8988T (cell line): ENCODE measurements at places on chromosomes 11 and 22.

DNA sequence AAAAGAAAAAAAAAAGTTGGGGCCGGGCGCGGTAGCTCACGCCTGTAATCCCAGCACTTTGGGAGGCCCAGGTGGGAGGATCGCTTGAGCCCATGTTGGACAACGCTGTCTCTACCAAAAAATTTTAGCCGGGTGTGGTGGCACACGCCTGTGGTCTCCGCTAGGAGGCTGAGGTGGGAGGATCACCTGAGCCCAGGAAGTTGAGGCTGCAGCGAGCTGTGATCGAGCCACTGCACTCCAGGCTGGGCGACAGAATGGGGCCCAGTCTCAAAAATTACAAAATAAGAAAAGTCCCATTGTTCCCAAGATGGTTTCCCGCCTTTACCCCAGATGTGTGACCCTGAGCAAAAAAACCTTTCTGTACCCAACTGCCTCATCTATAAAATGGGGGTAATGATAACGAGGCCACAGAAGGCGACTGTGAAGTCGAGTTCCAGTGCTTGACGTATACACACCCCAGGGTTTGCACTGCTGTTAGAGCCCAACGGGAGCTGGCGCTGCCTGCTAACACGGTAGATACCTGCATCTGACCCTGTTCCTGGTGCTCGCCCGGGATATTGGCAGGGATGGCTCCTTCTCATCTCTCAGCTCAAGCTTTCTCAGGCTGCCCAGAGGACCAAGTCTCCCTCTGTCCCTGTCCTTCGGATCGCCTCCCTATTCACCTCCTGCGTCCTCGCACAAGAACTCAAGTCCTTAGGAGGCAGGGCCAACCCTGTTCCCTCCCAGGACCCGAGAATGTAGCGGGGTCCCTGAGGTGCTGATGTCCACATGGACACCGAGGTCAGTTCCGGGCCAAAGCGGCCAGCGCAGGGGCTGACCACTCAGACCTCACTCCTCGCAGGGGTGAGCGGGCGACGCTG is 1.1 kb upstream of the RPLP2 start:
- DNase-seq, result no peak

- no peak for DNase-seq
Measured at GRCh38 chr11:104917271-104918112, 19.2 kb upstream of the CASP12 start.

DNA sequence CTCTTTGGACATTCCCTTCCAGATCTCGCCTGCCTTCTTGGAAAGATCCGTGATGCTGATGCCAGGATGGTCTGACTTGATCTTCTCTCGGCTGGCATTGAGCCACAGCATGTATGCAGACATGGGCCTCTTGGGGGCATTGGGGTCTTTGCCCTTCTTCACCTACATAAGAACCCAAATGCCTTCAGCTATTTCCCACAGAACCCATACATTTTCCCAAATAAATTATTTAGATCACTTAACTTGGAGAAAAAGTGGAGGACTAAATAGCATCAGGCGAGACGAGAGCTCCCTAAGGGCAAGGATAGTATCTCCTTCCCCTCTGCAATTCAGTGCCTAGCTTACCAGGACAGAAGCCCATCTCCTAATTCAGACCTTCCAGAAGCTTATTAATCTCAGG is 3.0 kb upstream of the TNKS1BP1 start:
- DNase-seq, result no peak

GRCh38 chr22:32634421-32634981 is 159.9 kb downstream of the FBXO7 start:
- DNase-seq, result no peak

- DNase-seq, result no peak
Measured at GRCh38 chr22:19871845-19872778, 17.4 kb upstream of the GNB1L start.

DNA sequence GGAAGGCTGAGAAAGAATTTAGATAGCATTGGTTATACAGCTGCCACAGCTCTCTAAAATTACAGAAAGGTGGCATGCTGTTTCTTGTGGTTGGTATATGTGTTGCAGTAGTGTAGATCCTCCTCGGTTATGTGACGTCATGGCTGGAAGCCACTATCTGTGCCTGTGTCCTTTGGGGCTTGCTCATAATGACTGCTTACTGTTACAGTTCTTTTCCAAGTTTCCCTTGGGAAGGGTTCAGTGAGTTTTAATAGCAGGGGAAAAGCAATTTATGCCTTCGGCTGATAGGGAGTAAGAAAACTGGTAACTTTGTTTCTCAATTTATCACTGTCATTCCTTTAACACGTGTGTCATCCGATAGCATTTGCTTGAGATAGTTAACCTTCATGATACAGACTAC is 47.2 kb downstream of the POLD3 start:
- no peak for DNase-seq

- DNase-seq, result no peak
Measured at GRCh38 chr11:101915791-101916291, 481 bp downstream of the ANGPTL5 start.

- no peak for DNase-seq
Measured at GRCh38 chr22:46934746-46935491, 172.5 kb downstream of the TBC1D22A start.

DNA sequence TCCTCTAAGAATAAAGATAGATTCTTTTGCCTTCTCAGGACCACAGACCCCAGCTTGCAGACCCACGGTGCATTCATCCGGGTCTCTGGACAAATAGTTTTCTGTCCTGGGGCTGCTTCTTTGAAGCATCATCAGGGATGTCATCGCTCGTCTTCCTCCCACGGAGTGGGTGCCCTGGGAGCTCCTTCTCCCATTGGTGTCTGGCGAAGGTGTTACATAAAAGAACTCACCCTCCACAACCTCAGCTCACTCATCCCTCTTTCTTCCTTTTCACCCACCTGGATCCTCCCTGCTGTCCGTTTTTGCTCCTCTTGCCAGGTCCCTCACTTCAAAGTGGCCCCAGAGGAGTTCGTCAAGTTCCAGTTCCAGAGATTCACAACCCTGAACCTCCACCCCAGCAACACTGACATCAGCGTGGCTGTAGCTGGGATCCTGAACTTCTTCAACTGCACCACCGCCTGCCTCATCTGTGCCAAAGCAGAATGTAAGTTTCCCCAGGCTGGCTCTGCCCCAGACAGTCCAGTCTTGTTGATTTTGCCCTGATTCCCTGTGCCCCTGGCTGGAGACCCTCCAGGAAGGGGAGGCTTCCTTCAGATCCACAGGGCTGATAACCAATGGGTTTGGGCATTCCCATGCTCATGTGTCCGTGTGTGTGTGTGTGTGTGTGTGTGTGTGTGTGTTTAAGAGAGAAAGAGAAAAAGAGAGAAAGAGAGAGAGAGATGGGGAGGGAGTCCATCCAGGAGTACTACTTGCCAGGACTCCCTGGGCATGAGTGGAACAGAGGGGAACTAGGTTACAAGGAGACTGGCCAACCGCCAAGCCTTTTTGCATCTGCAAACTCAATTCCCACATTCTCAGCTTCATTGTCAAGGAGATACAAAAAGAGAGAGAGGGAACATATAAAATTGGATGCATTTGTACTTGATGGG is 204.2 kb upstream of the TBCEL start:
- no peak for DNase-seq

DNA sequence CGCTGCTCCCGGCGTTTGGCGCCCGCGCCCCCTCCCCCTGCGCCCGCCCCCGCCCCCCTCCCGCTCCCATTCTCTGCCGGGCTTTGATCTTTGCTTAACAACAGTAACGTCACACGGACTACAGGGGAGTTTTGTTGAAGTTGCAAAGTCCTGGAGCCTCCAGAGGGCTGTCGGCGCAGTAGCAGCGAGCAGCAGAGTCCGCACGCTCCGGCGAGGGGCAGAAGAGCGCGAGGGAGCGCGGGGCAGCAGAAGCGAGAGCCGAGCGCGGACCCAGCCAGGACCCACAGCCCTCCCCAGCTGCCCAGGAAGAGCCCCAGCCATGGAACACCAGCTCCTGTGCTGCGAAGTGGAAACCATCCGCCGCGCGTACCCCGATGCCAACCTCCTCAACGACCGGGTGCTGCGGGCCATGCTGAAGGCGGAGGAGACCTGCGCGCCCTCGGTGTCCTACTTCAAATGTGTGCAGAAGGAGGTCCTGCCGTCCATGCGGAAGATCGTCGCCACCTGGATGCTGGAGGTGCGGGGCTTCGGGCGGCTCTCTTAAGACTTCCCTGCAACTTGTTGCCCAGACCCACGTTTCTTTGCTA is at the start of gene CCND1:
TSS of gene CCND1 (plus strand) at position 162 of the 587 bp plus-strand sequence. CDS start at position 320, 158 bp downstream.
- DNase-seq, result peak; percentile 91

DNA sequence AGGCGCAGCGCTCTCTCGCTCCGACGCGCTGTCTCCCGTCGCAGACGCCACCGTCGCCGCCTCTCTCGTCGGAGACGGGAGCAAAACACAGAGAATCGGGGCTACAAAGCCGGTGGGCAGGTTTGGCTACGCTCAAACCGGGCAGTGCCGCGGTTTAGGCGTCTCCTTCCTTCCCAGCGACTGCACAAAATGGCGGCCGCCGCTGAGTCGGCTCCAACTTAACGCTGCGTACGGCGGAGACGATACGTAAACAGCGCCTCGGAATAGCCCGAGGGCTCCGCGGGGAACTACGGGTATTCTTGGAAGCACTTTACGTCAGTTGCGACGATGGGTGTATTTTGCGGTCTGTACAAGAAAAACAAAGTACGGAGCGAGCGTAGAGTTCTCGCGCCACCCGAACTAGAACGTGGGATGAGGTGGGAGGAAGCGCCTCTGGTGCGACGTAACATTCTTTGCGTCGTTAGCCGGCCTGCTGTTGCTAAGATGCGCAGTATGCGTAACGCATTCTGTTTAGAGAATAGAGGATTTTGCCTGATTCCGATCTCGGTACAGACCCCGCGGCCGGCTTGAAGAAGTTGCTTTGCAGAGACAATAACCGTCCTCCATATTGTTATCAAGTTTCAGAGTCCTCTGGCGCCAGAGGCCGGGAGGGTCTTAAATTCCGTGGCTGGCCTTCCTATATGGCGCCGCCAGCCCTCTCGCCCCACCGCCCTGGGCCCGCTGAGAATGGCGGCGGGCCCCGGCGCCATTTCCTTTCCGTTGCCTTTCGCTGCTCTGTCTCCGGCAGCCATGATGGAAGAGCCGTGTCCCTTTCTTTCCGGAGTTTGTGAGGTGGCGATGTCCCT is at the start of gene DDX17:
TSS of gene DDX17 (minus strand) at position 194 of the 845 bp plus-strand sequence.
- peak; percentile 49 for DNase-seq

DNA sequence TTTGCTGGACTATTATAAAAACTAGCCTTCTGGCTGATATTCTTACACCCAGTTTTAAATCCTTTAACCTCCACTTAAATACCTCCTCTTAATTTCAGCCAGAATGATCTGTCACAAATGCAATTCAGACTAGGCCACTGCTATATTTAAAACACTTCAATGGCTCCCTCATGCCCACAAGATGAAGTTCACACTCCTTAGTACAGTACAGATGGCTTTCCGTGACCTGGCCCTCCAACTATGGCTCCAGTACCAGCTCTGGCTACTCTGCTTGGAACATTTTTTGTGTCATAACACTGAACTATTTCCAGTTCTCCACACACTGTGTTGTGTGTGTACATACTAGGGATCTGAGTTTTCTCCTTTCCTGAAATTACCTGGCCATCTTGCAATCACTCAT is 353.4 kb downstream of the SOX6 start:
- DNase-seq, result no peak

DNA sequence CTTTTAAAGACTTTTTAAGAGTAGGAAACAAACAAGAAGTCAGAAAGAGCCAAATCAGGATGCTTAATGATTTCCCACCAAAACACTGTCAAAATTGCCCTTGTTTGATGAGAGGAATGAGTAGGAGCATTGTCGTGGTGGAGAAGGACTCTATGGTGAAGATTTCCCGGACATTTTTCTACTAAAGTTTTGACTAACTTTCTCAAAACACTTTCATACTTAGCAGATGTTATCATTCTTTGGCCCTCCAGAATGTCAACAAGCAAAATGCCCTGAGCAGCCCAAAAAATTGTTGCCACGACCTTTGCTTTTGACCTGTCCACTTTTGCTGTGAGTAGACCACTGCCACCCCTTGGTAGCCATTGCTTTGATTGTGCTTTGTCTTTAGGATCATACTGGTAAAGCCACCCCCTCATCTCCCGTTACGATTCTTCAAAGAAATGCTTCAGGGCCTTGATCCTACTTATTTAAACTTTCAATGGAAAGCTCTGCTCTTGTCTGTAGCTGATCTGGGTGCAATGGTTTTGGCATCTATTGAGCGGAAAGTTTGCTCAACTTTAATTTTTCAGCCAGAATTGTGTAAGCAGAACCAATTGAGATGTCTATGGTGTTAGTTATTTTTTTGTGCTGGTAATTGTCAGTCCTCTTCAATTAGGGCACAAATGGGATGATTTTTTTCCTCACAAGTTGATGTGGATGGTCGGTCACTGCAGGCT is 67.2 kb downstream of the ADM start:
- no peak for DNase-seq
